ENCODE measurements at places on chromosomes 2 and 18.

GRCh38 chr2:159921752-159922404, 123.9 kb upstream of the CD302 start:
- DNase-seq, result peak; percentile 57

- DNase-seq, result no peak
Observed at GRCh38 chr2:182110347-182110746, 124.7 kb downstream of the PPP1R1C start.

GRCh38 chr2:240449764-240450531, 14.5 kb downstream of the GPC1 start:
- DNase-seq, result no peak

DNA sequence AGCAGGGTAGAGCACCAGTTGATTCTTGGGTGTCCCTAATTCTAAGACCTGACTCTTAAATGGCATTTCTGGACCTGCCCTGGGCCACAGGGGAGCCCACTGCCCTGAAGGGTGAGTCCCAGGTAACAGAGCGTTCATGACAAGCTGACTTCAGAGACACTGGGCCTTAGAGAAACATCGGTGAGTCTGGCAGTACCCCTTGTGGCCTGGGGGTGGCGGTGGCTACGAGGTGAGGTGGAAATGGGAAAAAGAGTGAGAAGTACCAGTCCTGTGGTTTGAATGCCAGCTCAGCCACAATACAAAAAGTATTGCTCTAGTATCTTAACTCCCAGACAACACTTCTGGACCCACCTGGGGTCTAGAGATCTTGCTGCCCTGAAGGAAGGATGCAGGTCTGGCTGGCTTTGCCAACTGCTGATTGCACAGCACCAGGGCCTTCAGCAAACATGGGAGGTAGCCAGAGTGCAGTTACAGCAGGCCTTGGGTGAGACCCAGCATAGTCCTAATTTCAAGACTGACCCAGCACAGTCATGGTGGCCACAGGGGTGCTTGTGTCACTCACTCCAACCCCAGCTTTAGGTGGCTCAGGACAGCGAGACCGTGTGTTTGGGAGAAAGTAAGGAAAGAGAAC, 44.5 kb downstream of the USP34 start:
- DNase-seq, result peak; percentile 49

GRCh38 chr2:153068915-153069314, 350.5 kb downstream of the ARL6IP6 start:
- DNase-seq, result no peak

DNA sequence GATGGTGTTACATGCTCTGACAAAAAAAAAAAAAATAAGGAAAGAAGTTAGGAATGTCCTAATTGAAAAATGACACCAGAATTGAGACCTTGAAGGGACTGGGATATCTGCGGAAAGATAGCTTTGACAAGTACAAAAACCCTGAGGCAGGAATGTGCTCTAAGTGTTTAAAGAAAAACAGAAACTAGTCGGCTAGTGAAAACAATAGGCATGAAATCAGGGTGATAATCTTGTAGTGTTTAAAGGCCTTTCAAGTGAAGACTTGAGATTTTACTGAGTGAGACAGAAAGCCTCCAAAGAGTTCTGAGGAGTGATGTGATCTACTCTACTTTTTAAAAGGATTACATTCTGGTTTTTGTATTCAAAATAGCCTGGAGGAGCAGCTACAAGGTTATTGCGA, 107.4 kb downstream of the COBLL1 start:
- DNase-seq, result no peak

- DNase-seq, result no peak
Observed at GRCh38 chr2:101080211-101081068, 70.7 kb downstream of the TBC1D8 start.

DNA sequence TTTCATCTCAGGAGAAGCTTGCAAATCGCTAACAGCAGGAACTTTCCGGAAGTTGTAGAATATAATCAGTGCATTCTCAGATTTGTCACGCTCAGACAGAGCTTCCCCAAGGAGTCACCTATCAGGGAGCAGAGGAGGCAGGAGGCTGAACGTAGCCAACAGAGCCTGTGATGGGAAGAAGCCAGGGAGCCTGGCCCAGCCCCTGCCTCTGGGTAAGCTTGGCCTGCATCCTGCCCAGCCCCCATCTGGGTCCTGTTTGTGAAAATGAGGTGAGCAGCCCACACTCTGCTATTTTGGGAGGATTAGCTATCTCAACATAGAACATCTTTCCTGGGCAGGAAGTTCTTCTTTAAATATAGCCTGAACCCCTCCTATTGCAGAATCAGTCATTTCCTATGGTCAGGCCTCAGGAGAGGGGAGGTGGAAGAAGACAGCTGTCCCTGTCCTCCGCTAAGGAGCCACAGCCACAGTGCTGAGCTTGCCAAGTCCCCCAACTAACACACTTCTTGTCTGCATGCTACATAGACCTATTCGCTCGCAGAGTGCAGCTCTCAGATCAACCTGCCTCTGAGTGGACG, 19.2 kb upstream of the PKDCC start:
- no peak for DNase-seq

- DNase-seq, result no peak
Observed at GRCh38 chr2:127056631-127057370, 50.2 kb downstream of the BIN1 start.

GRCh38 chr2:237182422-237183123, 96.9 kb downstream of the COPS8 start:
- DNase-seq, result no peak

- DNase-seq, result no peak
Observed at GRCh38 chr2:220662431-220662830, 909.7 kb downstream of the EPHA4 start.

- DNase-seq, result no peak
Observed at GRCh38 chr2:207662203-207662602, 37.0 kb upstream of the METTL21A start.

- no peak for DNase-seq
Observed at GRCh38 chr2:144959416-144959815, 439.5 kb upstream of the ZEB2 start.

- no peak for DNase-seq
Observed at GRCh38 chr2:203394519-203395227, 66.5 kb downstream of the ABI2 start.

- no peak for DNase-seq
Observed at GRCh38 chr2:41967476-41968181, 80.2 kb upstream of the PKDCC start.

GRCh38 chr2:64525317-64525613, 1.1 kb downstream of the AFTPH start:
- DNase-seq, result peak; percentile 6
